ENCODE measurements at places on chromosomes 2 and 18.
A peak's percentile ranks its signal among the peaks of the same experiment; 100 is the strongest.

DNA sequence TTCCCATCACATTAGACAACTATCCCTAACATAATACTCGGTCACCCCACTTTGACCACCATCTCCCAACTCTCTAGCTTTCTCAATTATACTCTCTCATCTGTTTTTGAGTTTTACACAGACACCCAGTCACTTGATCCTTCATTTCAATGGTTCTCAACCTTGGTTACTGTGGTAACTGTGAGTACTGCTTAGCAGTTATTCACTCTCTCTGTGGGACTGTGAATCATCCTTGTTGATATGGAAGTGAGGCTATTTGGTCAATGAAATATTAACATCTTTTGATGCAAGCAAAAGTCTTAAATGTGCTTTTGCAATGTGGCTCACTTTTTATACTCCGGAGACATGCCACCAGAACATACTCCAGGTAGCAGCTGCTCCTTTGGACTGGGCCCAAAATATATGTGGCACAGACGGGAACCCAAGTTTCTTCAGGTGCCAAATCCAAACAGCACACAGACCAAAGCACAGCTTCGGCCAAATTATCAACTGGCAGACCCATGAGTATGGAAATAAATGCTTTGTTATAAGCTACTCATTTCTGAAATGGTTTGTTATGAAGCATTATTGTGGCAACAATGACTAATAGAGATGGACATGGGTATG is 75.0 kb upstream of the SLC25A52 start:
- peak; percentile 10 for DNase-seq

- no peak for DNase-seq
Observed at GRCh38 chr2:240226672-240227537, 86.4 kb upstream of the OTOS start.

DNA sequence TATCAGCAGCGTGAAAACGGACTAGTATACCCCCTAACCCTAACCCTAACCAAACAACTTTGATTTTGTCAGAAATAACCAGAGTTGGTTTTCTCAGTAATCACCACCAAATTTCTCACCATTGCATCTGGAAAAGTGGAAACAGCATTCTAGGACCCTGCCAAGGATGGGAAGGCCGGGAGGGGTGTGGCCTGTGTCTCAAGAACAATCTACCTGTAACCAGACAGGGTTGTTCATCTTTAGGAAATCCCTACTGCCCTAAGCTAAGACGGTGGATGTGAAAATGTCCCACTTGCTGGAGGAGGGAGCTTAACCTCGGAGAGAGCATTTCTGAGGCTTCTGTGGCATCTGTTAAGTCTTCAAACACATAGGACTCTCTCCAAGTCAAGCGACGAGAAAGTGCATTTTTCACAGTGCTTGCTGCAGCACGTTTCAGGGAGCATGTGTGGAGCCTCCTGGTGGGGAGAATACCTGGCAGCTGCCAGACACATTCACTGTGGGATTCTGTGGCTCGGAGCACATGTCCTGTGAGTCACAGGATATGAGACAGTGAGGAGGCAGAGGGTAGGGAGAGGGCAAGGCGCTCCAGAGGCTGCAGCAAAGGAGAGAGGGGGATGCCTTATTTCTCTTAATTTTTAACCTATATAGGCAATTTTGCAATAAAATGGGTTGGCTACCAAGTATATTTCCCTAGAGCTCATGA is 207.5 kb downstream of the SPP2 start:
- DNase-seq = peak; percentile 94

DNA sequence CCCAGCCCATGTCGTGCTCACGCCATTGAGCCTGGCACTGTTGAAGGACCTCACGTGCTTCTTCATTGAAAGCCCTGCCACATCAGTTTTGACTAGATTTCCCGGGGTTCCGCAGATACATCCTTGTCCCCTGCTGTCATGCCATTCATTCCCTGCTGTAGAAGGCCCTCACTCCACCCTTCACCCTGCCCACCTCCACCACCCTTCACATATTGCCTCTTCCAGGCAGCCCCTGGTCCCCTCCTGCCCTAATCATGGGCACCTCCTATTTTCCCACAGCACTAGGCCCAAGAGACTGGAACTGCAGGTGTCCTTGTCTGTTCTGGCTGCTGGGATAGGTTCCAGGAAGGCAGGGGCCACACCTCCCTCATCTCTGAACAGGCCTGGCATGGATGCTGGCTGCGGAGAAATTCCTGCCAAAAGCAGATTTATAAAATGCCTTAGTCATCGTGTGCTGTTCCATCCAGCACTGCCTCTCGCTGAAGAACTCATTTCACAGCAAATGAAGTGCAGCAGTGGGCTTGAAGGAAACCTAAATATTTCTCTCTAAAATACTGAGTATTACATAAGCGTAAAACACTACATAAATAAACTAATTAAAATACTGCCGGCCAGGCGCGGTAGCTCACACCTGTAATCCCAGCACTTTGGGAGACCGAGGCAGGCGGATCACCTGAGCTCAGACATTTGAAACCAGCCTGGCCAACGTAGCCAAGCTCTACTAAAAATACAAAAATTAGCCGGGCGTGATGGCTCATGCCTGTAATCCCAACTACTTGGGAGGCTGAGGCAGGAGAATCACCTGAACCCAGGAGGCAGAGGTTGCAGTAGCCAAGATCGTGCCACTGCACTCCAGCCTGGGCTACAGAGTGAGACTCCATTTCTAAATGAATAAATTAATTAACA is 38.4 kb downstream of the EIF4E2 start:
- no peak for DNase-seq

DNA sequence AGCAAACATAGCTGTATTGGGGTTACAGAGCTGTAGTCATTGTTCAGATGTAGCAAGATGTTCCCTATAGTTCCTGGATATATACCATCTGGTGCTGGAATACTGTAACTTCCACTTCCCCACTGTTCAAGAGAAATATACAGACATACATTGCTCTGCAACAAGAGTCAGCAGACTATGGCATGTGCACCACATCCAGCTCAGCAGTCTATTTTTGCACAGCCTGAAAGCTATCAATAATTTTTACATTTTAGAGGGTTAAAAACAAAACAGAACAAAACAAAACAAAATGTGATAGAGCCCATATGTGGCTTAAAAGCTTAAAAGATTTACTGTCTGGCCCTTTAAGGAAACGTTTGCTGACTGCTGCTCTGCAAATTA is 31.8 kb upstream of the VIT start:
- peak; percentile 34 for DNase-seq

GRCh38 chr2:59462422-59463197 is 1090.8 kb downstream of the BCL11A start:
- peak; percentile 3 for DNase-seq

- no peak for DNase-seq
Observed at GRCh38 chr18:21468514-21469164, 131.9 kb downstream of the ESCO1 start.

- DNase-seq = peak; percentile 80
Observed at GRCh38 chr18:75161256-75162028, 47.5 kb downstream of the PTGR3 start.

DNA sequence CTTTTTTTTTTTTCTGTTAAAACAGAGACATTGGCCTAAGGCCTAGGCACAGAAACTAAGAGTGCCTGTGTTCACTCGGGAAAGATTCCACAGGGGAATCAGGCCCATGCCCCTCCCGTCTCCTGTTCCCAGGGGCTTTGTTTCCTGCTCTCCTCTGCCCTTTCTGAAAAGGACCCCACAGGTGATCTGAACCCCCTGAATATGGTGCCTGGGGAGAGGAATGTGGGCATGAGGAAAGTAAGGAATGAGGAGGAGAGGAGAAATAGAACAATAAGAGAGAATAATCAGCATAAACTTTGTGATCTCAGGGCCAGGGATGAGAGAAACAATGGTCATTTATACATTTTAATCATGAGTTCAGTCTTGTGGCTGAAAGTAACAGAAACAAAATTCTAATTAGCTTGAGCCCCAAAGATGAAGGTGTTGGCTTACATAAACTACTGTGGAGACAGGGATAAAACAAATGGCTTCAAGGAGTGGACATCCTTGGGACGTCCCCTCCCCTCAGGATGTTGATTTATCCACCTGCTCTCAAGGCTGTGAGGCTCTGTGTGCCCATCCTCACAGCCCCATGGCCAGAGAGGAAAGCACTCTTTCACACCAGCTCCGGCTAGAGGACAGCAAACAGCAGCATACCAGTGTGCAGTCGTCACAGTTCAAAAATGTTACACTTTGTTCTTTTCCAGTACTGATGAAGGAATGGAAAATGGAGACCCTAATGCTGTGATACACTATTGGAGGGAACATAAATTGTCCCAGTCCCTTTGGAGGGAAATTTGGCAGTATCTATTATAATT is 46.4 kb upstream of the MRPL33 start:
- DNase-seq = no peak

DNA sequence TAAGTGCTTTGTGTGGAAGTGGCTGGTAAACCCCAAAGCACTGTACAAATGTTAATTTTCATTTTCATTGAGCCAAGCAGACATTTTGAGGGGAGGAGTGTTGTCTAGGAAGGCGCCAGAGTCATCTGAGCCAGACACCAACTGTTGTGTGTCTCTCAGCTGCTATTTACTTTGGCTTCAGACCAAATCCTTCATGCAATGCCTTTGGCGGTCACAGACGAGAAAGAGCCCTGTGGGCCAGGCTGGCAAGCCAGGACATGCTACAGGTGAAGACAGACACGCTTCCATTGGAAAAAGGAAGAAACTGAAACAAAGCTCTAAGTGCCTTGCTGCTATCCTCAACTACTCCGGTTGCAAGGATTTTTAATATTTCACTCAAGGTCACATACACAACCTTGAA is 115.4 kb upstream of the CDC42EP3 start:
- DNase-seq = no peak

DNA sequence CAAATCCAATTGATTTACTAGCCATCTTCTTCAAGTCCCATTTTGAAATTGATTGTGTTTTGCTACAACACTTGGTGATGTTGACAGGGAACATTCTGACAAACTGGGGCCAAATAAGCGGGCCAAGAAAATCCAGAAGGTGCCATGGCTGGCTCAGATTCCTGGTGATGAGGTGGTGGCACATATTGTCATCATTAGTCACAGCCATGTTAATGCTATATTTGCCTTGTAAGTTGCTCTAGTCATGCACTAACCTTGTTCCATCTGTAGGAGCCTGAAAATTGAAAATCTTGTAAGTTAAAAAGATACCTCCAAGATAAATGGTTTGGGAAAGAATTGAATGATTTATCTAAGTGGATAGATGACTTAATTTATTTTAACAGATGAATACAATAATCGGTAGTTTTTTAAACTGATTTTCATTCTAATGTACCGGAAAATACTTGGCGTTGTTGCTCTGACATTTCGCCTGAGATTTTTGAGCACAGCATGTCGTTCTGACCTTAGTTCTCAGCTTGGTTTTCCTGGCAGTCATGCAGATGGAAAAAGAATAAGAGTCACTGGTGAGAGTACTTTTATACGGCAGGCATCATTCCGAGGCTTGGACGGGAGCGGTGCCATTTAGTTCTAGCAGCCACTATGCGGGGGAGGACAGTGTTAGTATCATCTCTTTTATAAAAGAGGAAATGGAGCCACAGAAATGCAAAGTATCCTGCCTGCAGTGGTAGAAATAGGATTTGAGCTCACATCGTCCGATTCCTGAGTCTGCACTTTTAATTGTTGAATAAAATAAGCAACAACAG is 133.9 kb downstream of the ZNF532 start:
- DNase-seq = peak; percentile 47

GRCh38 chr2:24708537-24709152 is 84.5 kb downstream of the PTRHD1 start:
- DNase-seq = peak; percentile 44

DNA sequence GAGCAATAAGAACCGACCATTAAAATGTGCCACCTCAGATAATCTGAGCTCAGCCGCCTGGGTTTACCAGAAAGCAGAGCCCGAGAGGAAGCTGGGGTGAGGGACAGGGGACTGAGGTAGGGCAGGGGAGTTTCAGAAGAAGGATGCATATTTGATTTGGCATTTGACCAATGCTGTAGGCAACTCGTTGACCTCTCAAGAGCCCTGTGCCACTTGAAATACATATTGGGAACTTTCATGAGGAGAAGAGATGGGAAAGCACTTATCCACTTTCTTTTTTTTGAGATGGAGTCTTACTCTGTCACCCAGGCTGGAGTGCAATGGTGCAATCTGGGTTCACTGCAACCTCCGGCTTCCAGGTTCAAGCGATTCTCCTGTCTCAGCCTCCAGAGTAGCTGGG is 148.4 kb upstream of the SPRED2 start:
- no peak for DNase-seq

DNA sequence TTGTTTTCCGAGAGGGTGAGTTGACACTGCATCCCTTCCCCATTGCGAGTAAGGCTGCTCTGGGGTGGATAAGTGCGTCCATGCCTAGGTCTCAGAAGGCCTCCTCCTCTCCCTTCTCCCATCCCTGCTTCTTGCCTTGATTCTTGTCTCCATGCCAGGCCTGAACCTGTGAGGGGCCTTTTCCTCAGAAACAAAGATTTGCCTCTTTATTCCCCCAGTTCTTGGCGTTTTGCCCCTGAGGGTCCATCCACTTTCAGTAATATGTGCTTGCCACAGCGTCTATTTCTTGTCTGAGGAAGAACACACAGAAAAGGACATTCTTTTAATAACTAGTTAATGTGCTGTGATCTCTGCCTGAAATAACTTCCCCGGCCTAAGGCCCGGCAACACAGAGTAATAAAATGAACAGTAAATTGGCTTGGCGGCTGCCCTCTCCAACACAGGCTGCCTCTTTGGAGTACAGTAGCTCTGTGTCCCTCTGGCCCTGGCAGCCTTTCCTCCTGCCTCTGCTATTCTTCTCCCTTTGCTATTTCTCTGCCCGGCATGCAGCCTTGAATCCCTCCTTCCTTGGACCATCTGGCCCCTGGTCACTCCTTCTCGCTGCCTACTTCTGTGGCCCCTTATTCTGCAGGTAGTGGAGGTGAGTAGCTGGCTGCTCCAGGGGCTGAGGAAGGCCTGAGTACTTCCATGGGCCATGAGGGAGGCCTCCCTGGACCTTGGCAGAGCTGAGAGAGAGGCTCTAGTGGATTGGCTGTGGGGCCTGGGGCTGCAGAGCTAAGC is 4.4 kb downstream of the EHD3 start:
- no peak for DNase-seq

DNA sequence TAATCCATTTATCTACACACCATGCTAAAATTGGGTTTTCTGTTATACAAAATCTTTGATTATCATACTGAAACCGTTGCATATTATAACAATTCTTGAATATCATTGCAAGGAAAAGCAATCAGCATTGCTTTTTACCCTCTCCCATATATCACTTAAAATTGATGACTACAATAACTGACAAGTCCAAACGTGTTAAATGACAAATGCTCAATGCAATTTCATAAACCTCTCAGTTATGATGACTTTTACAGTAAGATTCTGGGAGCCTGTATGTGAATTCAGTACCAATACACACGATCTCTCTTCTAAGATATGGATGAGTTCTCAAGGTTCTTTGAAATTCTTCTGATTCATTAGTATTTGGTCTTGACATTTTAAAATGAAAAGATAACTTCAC is 368.5 kb upstream of the TRIB2 start:
- DNase-seq = no peak
